ENCODE measurements at places on chromosomes 4 and X. TPM values are rescaled to one million over a fixed set of nuclear protein-coding genes. Genes with fewer than 3 reads are reported as not detected.

DNA sequence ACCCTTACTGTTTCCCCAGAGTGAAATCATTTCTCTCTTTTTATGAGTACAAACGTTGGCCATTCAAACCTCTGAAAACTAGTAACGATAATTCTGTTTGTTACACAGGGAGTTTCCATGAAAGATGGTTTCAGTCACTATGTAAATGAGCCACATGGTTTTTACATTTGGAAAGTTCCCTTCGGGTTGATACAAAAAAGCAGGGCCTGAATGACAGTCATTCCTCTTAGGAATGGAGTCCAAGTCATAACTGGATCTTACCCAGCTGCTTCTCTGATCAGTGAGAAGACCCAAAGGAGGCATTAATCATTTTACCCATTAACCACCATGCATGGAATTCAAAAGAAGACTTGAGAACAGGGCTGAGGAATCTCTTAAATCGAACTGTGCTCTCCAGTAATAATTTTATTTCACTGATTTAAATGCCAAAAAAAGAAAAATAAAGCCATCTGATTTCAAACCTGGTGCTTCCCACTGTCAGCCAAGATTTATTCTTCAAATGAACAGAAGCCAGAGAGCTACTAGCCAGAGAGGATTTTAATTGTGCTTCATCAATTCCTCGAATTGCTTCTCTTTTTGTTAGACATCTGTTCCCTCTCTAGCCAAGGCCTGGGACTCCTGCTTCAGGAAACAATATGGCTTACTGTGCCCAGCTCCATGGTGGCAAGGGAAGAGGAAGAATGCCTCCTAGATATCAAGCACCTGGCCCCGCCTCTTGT, 3.2 kb downstream of the SOWAHB start:
- no peak for DNase-seq

DNA sequence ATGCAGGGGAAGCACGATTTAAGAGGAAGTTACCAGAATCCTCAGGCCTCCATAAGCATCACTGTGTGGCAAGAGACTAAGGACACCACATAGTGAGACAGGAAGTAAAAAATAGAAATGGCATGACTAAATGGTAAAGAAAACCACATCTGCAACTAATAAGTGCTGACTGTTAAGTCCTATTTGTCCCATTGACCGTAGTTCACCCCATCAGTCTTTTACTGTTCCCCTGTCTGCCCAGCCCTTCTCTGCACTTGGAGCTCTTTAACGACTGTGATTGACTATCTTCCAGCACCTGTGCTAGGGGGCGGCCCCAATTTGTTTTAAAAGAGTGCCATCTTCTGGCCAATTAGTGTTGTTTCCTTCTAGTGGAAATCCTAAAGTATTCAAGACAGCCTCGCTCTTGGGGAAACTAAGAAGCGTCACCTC, 94.2 kb downstream of the MAOA start:
- DNase-seq = peak; percentile 45

DNA sequence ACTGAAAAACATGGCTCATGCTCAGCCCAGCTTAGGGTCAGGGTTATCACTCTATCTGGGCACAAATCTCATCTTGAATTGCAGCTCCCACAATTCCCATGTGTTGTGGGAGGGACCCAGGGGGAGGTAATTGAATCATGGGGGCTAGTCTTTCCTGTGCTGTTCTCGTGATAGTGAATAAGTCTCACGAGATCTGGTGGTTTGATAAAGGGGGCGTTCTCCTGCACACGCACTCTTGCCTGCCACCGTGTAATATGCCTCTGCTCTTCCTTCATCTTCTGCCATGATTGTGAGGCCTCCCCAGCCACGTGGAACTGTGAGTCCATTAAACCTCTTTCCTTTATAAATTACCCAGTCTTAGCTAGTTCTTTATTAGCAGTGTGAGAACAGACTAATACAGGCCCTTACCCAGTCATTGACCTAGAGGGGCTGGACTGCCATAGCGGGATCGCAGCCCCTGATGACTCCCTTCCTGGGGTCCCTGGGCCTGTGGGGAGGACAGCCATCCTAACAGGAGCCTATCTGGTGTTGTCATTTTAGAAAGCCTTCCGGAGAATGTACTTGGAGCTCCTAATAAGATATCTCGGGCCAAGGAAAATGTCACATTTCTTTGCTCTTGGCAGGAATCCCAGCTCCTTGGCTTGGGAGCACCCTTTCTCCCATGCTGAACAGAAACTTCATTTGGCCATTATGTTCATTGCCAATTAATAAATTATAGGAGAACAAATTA, 112.6 kb downstream of the PHKA2 start:
- DNase-seq = no peak

GRCh38 chrX:74519870-74520269, 94.6 kb downstream of the RLIM start:
- no peak for DNase-seq

The HS3ST1 gene
- polyA plus RNA-seq = 13.4 TPM

The SMR3B gene
- not detected for polyA plus RNA-seq
